MCF 10A (cell line): ENCODE measurements at places on chromosomes 6 and 20. TPM values are rescaled to one million over a fixed set of nuclear protein-coding genes. Genes with fewer than 3 reads are reported as not detected.

The CDH22 gene
- not detected in 2 replicates for total RNA-seq

The PDE10A gene
- total RNA-seq = 0.88 and 1.8 TPM in 2 replicates

The FAM162B gene
- not detected in 2 replicates for total RNA-seq

The RRAGD gene
- 0.33 and 0.49 TPM in 2 replicates for total RNA-seq

The CLPSL2 gene
- total RNA-seq = not detected in 2 replicates

The DDAH2 gene
- 8.5 and 13.5 TPM in 2 replicates for total RNA-seq

The PROKR2 gene
- total RNA-seq = not detected in 2 replicates

The ULBP1 gene
- not detected in 2 replicates for total RNA-seq

The RAET1G gene
- 8.3 and 9.9 TPM in 2 replicates for total RNA-seq

The HLA-DRA gene
- not detected in 2 replicates for total RNA-seq

The MYB gene
- total RNA-seq = not detected in 2 replicates

The GFRAL gene
- total RNA-seq = not detected in 2 replicates

The THBS2 gene
- 0.05 TPM in 1 of 2 replicates, not detected in the other for total RNA-seq

The SOX18 gene
- 0.16 and 0.22 TPM in 2 replicates for total RNA-seq

The GPR63 gene
- total RNA-seq = 0.42 and 0.54 TPM in 2 replicates

The SAPCD1 gene
- total RNA-seq = 4.3 and 5.1 TPM in 2 replicates
